ENCODE measurements at places on chromosomes 4 and X.

- DNase-seq: no peak
These were observed 1.3 kb downstream of the VMA21 start for GRCh38 chrX:151398346-151398745.

DNA sequence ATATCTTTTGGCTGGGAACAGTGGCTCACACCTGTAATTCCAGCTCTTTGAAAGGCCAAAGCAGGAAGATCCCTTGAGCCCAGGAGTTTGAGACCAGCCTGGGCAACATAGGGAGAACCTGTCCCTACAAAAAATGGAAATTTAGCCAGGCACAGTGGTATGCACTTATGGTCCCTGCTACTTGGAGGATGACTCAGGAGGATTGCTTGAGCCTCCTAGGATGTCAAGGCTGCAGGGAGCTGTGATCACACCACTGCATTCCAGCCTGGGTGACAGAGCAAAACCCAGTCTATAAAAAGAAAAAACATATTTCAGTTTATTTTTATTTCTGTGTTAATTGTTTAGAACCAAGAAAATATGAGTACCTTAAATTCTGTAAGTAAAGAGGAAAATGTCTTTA lies 123.7 kb downstream of the CBR4 start:
- DNase-seq: no peak

- DNase-seq: peak; percentile 23
These were observed 186.7 kb upstream of the FAT1 start for GRCh38 chr4:186910385-186910784.

GRCh38 chrX:110267874-110268273 lies 50.0 kb downstream of the AMMECR1 start:
- no peak for DNase-seq

DNA sequence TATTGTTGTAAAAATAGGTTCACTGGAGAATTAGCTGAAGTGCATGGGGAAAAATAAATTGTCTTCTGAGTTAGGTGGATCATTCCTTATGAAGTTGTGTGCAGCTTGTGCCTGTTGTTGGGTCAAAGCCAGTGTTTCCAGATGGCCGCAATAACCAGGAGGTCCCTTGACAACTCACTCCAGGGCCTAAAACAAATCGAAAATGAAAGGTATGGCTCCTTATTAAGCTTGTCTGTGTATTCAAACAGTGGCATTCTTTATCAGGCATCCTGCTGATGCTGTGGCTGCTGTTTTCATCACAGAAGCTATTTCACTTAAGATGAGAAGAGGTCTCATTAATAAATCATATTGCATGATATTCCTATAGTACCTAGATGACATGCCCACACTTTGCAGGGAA lies 80.2 kb downstream of the GRIA2 start:
- DNase-seq: no peak

GRCh38 chrX:107374831-107375230 lies 74.6 kb upstream of the FRMPD3 start:
- no peak for DNase-seq

DNA sequence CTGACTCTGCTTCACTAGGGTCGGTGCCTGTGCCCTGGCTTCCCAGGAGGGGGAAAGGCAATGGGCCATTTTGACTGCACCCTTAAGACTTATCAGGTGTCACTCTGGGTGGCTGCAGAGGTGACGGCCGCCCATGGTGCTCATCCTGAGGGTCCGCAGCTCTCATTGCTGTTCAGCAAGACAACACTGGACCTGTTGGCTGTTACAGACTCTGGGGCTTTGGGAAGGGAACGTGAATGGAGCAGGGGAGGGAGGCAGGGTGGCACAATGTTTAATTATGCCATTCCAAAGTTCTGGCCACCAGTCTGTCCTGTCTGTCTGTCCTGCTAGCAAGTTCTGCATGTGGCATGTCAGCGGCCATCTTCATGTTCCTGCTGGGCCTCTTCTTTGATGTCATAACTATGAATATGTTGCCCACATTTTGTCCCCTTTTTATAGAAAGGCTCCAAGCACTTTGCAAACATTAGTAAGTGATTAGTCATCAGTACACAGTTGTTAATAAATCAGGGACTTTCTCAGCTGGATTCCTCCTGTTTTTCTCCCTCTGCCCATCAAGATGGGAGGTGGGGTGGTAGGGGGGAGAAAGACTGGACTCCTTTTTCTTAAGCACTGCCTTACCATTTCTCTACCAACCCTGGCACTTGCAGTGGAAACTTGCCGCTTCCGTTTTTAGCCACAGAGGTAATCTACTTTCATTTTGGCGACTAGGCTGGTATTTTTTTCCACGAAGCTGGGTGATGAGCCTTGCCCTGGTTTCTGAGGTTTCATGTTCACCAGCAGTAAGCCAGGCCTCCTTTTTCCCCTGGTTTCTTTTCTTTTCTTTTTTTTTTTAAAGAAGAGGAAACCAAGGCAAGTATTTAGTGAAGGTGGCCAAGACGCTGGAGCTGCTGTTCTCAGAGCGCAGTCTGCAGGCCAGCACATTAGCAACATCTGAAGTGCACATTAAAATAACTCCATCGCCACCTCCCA lies 88.6 kb upstream of the TRIM2 start:
- peak; percentile 15 for DNase-seq

- DNase-seq: no peak
These were observed 651 bp downstream of the NXT2 start for GRCh38 chrX:109537324-109537665.

DNA sequence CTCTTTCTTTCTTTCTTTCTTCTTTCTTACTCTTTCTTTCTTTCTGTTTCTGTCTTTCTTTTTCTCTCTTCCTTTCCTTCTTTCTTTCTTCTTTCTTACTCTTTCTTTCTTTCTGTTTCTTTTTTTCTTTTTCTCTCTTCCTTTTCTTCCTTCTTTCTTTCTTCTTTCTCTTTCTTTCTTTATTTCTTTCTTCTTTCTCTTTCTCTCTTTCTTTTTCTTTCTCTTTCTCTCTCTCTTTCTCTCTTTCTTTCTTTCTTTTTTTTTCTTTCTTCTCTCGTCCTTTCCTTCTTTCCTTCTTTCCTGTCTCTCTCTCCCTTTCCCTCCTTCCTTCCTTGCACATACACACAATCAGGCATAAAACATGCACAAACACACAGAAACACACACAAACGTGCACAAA lies 79.3 kb upstream of the SHOX start:
- no peak for DNase-seq

DNA sequence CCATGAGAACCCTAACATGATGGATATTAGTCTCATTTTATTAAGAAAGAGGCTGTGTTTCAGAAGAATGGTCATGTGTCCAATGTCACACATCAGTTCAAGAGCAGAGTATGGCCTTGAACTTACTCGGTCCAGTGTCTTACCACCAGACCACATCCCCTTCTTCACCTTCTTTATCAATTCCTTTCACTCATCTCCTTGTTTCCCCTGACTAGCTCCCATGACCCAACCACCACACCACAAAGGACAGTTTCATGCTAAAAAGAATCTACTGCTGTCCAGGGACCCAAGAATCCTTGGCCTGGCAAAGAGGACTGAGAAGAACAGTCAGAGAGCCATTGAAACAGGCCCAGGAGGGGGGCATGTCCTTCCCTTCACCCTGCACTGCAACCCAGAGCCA lies 33.6 kb upstream of the MSN start:
- no peak for DNase-seq

- peak; percentile 58 for DNase-seq
These were observed 275.1 kb downstream of the GPM6A start for GRCh38 chr4:175536852-175537453.

GRCh38 chr4:119690871-119691270 lies 62.3 kb upstream of the PDE5A start:
- DNase-seq: no peak

- no peak for DNase-seq
These were observed 245.4 kb downstream of the ADGRL3 start for GRCh38 chr4:61445374-61446063.

DNA sequence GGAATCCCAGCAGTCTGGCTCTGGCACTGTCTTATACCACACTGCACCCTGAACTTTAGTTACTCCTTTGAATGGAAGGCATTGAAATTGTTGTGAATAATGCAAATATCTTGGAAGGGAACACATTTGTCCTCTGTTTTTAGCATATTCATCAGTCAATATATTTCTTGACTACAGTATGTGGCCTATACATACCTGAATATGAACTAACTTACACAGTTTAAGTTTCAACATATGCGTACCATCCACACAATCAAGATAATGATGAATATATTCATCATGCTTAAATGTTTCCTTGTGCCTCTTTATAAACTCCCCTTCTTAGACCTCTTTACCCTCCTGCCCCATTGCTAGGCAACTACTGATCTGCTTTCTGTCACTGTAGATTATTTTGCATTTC lies 145.7 kb upstream of the ESX1 start:
- no peak for DNase-seq

DNA sequence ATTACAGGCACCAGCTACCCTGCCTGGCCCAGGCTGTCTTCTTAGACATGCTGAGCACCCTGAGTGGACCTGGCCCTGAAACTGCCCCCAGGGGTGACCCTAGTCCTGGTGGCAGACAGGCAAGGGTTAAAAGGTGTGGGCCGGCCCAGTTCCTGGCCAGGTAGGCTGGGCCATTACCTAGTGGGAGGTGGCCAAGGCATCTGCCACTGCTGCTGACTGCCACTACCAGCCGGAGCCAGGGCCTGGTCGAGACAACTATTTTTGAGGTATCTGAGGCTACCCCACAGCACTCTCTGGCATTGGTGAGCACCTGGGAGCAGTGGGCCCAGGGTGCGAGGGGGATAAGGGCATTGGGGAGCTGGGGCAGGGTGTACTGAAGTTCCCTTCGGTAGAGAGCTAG lies at the start of gene CCDC120:
TSS of gene CCDC120 (plus strand) at position 206 of the 400 bp plus-strand sequence. CDS start 3,043 bp downstream, outside the sequence.
- no peak for DNase-seq

DNA sequence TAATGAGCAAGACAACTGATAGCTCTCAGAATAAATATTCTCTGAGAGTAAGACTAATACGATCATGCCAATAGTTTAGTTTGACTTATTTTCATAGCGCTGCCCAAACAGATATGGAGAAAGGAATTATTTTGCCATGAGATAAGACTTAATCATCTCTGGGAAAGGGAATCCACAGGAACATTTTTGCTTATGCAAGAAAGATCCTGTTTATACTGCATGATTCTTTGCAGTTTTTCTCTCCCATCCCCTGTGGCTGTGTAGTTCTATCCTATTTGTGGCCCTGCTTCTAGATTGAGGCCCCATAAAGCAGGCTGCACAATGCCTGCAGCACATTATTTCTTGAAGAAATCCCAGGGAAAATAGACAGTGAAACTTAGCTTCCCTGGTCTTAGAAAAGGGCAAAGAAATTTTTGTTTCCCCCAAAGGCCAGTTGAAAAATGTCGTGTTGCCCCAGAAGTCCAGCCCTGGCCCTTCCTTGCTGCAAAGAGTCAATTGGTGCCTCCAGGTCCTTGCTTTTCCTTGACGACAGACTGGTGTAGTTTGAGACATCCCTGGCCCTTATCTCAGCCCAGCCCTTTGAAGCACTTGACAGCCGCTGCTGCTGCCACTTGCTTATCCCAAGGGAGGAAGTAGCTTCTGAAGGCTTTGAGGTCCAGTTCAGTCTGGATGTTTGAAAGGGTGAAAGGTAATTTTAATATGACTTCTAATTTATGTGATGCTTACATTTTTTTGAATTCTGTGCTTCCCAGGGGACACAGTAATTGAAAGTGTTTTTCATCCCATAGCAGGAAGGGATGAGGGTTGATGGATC lies 45.0 kb upstream of the SH3RF1 start:
- DNase-seq: no peak

Measured in SJCRH30 (cell line).